PC-3 (cell line): ENCODE measurements at places on chromosomes 4 and X. TPM values are rescaled to one million over a fixed set of nuclear protein-coding genes. Genes with fewer than 3 reads are reported as not detected.

DNA sequence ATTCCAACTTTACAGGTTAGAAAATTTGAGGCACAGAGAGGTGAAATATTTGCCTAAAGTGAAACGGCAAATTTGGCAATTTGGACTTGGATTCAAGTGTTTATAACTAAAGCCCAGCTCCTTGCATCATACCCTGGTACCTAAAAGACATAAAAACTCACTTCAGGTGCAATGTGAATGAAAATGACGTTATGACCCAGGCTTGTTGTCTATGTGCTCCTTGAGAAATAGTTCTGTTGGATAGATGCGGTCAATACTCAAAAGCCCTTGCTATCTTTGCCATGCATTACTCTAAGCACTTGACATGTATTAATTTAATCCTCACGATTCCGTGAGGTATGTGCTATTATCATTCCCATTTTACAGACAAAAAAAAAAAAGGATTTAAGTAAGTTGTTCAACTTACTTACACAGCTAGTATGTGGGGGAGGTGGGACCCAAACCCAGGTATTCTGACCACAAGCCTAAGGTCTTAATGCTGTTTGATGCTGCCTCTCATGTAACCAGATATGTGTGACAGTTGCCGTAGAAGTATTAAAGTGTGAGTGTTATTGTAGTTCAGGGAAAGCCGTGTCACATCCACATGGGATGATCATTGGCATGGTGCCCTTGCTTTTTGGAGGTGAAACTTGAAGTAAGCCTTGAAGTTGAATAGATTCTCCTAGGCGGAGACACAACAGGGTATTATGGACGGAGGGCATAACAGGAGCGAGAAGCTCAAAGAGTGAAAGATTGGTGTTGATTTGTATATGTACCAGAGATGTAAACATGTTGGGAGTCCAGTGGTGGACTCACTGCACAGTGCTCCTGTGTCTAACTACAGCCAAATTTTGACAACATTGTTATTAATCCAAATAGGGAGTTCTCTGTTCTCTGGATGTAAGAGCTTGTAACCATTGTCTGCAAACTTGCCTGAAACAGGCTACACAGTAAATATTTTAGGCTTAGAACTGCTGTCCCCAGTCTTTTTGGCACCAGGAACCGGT, 3.1 kb downstream of the SCML1 start:
- no peak overlapping the region for H3K27ac ChIP-seq
- H3K4me1 ChIP-seq = peaks cover 33% of the 10 kb centered on the region
- no peaks in the 10 kb centered on the region for H3K36me3 ChIP-seq
- no peak overlapping the region for H3K4me3 ChIP-seq
- DNase-seq = no peak

DNA sequence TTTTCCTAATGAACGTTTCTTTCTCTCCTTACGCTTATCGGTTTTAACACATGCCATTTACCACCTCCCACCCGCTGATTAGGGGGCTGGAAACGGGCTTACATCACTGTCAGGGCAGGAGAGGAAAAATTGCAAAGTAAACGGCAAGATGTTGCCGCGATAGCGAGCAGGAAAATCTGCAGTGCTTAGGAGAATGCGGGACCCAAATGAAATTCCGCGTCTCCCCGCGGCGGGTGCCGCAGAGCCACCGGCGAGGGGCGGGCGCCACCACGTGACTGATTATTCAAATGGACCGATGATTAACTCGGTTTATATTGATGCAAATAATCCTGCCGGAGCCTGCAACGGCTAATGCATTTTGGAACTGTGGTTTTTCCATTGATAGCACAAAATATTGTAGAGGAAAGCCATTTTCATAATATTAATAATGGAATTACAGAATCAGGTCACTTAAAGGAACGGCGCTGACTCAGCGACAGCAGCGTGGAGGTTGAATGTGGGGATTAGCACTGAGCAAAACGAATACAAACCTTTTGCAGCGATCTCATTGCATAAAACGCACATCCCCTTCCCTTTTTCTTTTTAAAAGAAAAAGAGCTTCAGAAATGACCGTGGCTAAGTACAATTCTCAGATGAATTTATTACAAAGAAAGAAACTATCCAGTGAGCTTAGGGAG, 224.2 kb downstream of the STIM2 start:
- H3K27ac ChIP-seq = no peak overlapping the region
- peaks cover 16% of the 10 kb centered on the region for H3K27me3 ChIP-seq
- no peaks in the 10 kb centered on the region for H3K4me1 ChIP-seq
- peak overlapping the region; percentile 59 for H3K4me3 ChIP-seq
- no peaks in the 10 kb centered on the region for H3K36me3 ChIP-seq

GRCh38 chr4:179695175-179695574, 2252.9 kb upstream of the AGA start:
- no peak overlapping the region for H3K4me3 ChIP-seq
- no peaks in the 10 kb centered on the region for H3K27me3 ChIP-seq
- H3K27ac ChIP-seq = no peak overlapping the region
- H3K4me1 ChIP-seq = no peaks in the 10 kb centered on the region; the same call in 1 of the 2 replicates
- H3K36me3 ChIP-seq = no peaks in the 10 kb centered on the region

ADGRG4 gene
- not detected in 2 replicates for total RNA-seq

- no peaks in the 10 kb centered on the region for H3K27me3 ChIP-seq
- no peak overlapping the region for H3K27ac ChIP-seq
- H3K4me3 ChIP-seq = peak overlapping the region; percentile 92
- no peaks in the 10 kb centered on the region for H3K36me3 ChIP-seq
- DNase-seq = peak; percentile 13
Measured at GRCh38 chrX:150899191-150899757, 806 bp upstream of the CD99L2 start.

OCIAD1 gene
- total RNA-seq = 52.6 and 61.0 TPM in 2 replicates

DNA sequence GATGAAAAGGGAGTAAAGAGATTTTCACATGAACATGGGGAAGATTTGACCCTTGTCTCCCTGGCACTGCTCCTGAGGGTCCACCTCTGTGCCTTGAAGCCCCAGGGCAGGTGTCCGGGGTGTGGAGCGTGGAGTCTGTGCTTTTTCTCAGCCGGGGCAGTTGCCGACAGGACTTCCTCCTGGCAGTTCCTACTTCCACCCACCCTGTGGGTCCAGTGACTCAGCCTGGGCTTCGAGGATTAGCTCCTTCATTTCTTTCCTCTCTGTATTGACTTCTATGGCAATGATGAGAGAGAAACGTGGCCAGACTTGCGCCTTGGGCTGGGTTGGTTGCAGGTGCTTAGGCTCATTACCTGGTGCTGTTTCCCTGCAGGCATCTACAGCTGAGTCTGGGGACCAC, 35.9 kb upstream of the CLCN4 start:
- no peaks in the 10 kb centered on the region for H3K4me1 ChIP-seq
- H3K36me3 ChIP-seq = peaks cover 84% of the 10 kb centered on the region
- no peak for DNase-seq

XAGE2 gene
- total RNA-seq = not detected in 2 replicates

- peaks cover 6% of the 10 kb centered on the region; the same call in 1 of the 2 replicates for H3K4me1 ChIP-seq
- H3K4me3 ChIP-seq = peak overlapping the region; percentile 98
- peak overlapping the region; percentile 43 for H3K27ac ChIP-seq
- H3K36me3 ChIP-seq = no peaks in the 10 kb centered on the region
- DNase-seq = no peak
- H3K27me3 ChIP-seq = no peaks in the 10 kb centered on the region
Measured at GRCh38 chrX:16711893-16712547, 449 bp downstream of the CTPS2 start.

GRCh38 chr4:11214281-11214680, 214.4 kb downstream of the HS3ST1 start:
- no peak overlapping the region for H3K4me3 ChIP-seq
- H3K27me3 ChIP-seq = no peaks in the 10 kb centered on the region
- DNase-seq = no peak
- no peaks in the 10 kb centered on the region for H3K36me3 ChIP-seq
- no peaks in the 10 kb centered on the region for H3K4me1 ChIP-seq

- no peak overlapping the region for H3K4me3 ChIP-seq
- peak; percentile 2 for DNase-seq
- H3K4me1 ChIP-seq = no peaks in the 10 kb centered on the region
- no peaks in the 10 kb centered on the region for H3K36me3 ChIP-seq
- no peak overlapping the region for H3K27ac ChIP-seq
- H3K27me3 ChIP-seq = no peaks in the 10 kb centered on the region
Measured at GRCh38 chrX:67780694-67781109, 236.9 kb downstream of the AR start.

DNA sequence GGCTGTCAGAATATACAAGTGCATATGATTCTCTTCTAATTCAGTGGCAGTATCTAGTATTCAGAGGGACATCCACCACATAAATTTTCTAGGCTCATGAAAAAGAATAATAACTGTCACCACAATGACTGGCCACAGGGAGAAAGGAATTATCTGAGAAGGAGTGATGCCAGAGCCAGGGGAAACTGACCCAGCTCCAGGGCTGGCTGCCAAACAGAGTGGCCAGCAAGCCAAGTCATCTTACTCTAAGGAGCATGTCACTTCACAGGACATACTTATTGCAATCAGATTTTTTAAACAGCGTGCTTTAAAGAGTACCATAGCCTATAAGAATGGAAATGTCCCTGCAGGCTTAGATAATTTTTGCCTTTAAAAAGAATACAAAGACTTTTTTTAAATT, 5.8 kb upstream of the SEPTIN11 start:
- H3K4me1 ChIP-seq = peaks cover 7% of the 10 kb centered on the region
- no peaks in the 10 kb centered on the region for H3K36me3 ChIP-seq
- no peak overlapping the region for H3K27ac ChIP-seq
- H3K4me3 ChIP-seq = no peak overlapping the region
- H3K27me3 ChIP-seq = no peaks in the 10 kb centered on the region
